Erythroblast (primary cell): ENCODE measurements at places on chromosomes 2 and 18.
A peak's percentile ranks its signal among the peaks of the same experiment; 100 is the strongest.

DNA sequence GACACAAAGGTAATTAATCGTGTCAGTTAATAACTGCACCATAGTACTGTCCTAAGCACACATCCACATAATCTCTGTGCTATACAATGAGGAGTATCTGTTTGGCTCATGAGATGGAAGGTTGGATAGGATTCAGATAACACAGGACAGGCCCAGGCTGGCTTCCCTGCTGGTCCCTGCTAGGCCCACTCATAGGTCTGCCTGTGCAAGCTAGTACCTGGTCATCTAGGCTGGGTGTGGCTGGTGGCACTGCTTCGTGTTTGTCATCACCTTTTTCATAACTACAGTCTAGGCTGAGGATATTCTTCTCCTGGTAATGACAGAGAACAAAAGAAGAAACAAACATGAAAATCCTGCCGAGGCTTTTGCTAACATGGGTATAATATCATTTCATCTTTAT lies 392.8 kb downstream of the TRIB2 start:
- no peak for DNase-seq

GRCh38 chr2:233981574-233982420 lies 64.6 kb downstream of the TRPM8 start:
- DNase-seq, result no peak

- DNase-seq, result no peak
These were observed 88.1 kb downstream of the LRP1B start for GRCh38 chr2:142042536-142043199.

DNA sequence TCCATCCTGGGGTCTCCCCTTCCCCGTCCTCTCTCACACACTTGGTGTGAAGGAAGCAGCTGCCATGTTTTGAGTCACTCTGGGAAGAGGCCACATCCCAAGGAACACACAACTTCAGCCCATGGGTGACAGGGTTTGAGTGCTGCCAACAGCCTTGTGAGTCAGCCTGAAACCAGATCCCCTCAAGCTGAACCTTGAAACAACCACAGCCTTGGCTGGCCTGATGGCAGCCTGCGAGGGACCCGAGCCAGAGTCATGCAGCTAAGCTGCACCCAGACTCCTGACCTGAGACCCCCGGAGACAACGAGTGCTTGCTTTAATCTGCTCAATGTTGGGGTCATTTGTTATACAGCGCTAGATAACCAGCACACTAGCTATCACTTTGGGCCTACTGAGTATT lies 19.3 kb upstream of the MC2R start:
- no peak for DNase-seq

GRCh38 chr18:36665952-36666351 lies 162.8 kb downstream of the TPGS2 start:
- DNase-seq, result no peak

DNA sequence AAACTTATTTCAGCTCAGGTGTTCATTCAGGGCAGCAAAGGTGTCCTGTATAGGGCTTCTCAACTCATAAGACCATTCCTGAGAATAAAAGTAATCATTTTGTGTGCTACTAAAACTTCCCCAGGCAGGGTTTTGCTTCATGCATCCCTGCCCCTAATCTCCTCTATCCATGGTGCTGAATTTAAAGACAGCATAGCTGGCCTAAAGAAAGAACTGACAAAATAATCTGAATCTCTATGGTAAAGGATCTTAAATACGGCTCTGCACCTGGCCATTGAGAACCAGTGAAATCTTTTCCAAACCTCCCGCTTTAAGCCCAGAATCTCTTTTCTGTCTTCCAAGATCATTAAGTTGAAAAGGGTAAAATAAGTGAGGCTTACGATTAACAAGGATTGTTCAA lies 292.1 kb upstream of the KLHL29 start:
- no peak for DNase-seq

DNA sequence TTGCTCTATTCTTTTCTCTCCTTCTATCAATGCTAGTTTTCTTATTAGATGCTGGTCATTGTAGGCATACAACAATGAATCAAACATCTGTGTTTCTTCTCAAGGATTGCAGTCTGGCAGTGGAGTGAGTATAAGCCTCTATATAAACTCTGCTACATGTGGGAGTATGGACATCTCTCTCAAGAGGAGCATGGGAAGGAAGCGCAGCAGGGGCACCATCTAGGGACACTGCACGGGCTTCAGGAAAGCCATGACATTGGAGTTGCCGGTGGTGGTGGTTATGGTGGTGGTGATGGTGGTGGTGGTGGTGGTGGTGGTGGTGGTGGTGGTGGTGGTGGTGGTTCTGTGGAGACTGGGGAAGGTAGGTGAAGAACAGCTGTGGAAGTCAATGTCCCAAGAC lies 462.6 kb downstream of the RNF144A start:
- peak; percentile 4 for DNase-seq

- DNase-seq, result no peak
These were observed 54.6 kb downstream of the BAZ2B start for GRCh38 chr2:159561786-159562185.

DNA sequence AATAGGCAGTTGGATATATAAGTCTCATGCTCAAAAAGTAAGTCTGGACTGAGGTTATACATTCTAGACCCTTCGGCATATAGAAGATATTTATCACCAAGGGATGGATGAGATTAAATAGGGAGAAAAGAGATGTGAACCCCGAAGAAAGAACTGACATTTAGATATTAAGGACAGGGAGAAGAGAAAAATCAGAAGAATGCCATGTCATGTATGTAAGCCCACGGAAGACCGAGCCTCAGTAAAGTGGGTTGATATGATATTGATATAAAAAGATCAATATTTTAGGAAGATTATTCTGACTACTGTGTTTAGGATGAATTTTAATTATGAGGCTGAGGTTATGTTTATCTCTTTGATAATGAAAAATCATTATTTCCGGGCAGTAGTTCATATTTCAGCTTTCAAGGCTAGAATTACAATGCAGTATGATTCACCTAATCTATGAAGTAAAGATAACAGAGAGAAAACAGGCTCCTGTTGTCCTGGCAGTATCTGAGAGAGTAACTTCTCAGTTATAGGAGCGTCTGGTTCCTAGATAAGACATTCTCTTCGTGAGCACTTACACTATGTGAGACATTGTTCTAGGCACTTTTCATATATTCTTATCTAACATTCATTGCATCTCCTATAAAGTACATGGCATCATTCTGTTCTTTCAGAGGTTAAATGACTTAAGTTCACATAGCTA lies 83.0 kb downstream of the UBR3 start:
- peak; percentile 85 for DNase-seq

- DNase-seq, result no peak
These were observed 35.2 kb downstream of the WDPCP start for GRCh38 chr2:63553049-63553448.

GRCh38 chr2:128600581-128601297 lies 282.1 kb upstream of the HS6ST1 start:
- DNase-seq, result no peak

DNA sequence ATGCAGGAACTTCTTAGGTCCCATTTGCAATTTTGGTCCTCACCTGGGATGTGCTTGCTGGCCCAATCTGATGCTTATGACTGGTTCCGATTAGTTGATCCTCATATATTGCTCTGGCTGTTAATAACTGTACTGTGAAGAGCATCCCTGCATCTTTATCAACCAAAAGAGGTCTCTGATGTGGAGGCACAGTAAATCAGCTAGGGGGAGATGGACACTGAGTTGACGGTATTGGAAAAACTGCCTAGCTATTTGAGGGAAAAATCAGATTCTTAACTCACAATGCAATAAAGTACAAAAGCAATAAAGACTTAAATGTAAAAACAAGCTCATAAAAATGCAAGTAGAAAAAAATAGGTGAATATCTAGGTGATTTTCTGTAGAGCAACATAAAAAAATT lies 188.0 kb upstream of the TCF4 start:
- no peak for DNase-seq

GRCh38 chr2:25274868-25275574 lies 66.7 kb downstream of the DNMT3A start:
- no peak for DNase-seq

DNA sequence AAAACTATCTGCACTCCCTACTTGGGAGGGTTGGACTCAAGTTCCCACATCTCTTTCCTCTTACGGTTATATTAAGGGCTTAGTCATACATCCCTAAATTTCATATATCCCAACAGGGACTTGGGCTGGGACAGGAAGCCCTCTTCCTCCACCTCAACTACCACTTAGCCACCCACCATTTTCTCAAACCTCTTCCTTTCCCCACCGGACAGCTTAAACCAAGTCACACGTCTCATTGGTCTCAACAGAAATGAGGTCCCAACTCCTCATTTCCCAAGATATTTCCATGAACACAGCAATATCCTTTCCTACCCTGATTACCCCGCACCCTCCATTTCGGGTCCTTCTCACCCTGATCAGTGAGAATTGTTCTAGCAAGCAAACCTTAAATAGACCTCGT lies 736 bp downstream of the ZSCAN30 start:
- DNase-seq, result peak; percentile 57
